ENCODE measurements at places on chromosomes 11 and 22. TPM values are rescaled to one million over a fixed set of nuclear protein-coding genes. Genes with fewer than 3 reads are reported as not detected.

VSIG2 gene
- 3.3 TPM for total RNA-seq

INS gene
- not detected for total RNA-seq

IFTAP gene
- 6.6 TPM for total RNA-seq

SULT4A1 gene
- not detected for total RNA-seq

DNA sequence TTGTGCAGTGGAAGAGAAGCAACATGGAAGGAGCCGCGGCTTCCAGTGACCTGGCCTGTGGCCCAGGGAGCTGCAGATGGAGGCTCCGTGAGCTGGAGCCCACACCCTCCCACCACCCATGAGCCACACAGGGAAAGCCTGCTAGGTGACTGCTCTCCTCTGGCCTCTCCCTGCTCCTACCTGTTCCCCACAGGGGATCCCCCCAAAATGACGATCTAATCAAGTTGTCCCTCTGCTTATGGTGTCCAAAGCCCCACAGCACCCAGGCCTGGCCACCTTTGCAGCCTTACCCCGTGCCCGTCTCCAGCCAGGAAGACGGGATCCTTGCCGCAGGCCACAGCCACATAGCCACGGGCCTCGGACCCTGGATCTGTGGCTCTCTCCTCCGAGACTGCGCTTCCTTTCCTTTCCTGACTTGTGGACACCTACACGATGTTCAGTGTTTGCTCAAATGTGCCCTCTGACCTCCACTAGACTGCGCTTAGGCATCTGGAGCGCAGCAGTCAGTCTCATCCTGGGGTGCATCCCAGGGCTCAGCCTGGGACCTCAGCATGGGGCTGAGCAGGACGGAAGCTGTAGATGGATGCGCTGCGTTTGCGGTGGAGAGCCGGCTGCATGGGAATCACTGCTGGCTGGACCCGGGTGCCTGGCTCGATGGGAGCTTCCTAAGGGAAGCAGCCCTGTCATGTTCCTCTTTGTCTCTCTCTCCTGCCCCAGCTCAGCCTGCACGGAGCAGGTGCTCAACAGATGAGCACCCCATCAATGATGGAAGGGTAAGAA lies 133.3 kb downstream of the ST3GAL4 start:
- DNase-seq = no peak

DNA sequence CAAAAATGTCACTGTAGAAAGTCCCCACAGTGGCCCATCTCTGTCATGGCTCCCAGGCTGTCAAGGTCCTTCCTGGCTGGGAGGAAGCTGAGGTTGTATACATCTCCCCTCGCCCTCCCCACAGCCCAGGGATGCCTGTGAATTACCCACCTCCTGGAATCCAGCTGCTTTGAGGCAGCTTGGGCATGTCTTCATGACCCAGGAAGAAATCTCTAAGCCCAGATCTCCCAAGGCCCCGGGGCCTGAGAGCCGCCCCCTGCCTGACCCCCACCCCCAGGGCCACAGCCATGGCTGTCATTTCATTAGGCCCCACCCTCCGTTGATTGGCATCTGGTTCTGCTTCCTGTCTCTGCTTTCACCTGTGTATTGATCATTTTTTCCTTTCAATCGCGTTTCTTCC lies 207.5 kb downstream of the TBC1D22A start:
- no peak for DNase-seq

DNA sequence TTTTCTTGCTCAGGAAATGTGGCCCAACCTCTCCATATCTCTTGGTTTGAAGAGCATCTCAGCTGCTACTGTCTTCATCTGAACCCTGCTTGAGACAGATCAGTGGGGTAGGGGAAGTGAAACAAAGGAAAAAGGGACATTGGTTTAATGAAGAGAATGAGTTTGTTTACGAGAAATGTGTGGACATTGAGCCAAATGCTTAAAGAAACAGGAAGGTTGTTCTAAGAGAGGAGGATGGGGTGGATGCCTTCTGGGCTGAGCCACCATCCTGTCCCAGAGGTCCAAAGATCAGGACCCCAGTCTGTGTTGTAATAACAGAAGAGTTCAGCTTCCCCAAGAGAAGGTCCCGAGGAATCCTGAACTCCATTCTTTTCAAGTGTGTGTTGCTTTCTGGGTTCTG lies 369.7 kb downstream of the INSC start:
- DNase-seq = no peak

GRCh38 chr11:86288776-86289507 lies 13.1 kb upstream of the HIKESHI start:
- no peak for DNase-seq

DNA sequence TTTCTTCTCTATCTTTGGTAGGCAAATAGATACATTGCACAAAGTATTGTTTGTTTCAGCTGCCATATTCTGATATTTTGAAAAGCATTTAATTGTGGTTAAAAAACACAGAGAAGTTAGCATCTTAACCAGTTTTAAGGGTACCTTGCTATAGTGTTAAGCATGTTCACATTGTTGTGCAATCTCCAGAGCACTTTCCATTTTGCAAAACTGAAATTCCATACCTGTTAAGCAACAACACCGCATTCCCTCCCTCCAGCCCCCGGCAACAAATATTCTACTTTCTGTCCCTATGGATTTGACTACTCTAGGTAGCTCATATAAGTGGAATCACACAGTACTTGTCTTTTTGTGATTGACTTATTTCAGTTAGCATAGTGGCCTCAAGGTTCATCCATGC lies 33.9 kb downstream of the CNTF start:
- DNase-seq = no peak

DNA sequence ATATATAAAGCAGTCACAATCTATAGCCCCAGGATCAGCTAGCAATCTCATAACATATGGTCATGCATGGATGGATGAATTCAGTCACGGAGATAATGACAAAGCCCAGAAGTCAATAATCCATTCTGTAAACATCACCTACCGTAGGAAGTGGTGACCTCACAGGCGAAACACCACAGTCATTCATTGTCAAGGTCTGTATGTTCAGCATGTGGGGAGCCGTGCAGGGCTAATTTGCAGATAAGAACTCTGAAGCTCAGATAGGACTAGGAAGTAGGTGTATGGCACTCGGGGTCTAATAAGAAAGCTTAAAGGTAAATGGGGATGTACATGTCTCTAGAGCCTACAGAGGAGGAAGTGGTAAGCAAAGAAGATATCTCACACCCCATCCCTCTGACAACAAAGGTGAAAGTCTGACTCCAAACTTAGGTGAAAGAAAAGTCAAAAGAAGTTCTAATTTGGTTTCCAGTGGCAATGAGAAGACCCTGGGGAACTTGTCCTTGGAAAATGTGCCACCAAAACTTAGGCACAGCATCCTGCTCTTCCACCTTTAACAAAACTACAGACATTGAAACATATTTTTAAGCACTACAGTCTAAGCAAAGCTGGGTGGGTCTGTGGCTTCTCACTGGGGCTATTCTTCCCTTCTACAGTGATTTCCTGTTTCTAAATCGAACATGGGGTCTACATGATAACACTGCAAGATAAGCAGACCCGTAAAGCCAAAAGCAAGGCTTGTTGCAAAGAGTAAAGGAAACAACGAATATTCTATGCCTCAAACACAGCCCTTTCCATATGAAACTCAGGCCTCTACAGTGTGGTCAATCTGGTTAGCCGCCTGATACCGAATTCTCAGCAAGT lies 5.2 kb downstream of the CRTAM start:
- no peak for DNase-seq

DNA sequence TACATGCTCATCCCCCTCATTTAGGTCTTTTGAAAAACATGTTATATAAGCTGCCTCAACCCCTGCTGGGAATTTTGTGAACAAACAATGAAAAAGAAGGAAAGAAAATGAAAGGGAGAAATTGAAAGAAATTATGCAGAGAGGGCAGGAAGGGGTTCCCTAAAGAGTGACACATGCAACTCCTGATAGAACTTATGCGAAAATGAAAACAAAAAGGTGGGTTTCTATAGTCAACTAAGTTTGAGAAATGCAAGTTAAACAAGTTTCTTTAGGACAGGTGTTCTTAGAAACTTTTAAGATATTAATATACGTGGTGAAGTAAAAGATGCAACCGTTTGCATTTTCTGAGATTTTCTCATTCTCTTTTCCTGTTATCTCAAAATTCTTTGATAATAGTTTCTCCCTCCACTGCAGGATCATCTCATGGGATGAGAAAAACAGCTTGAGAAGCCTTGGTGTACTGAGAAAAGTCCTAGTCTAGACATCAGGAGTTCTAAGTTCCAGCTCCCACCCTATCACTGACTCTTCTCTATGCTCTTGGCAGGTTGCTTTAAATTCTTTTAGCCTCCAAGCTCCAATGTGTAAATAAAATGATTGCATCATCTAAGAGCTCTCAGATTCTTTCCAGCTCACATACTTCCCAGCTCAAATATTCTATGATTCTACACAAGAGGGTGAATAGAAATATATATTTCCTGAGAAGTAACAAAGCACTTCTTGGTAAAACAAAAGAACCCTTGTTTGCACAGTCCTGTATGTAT lies 109.2 kb downstream of the FAM76B start:
- no peak for DNase-seq

Measured in suprapubic skin (tissue), 4 donors.